ENCODE measurements at places on chromosomes 3 and 15.
A peak's percentile ranks its signal among the peaks of the same experiment; 100 is the strongest.

GRCh38 chr3:98099848-98100247 lies 12.9 kb downstream of the OR5AC2 start:
- no peak for DNase-seq

DNA sequence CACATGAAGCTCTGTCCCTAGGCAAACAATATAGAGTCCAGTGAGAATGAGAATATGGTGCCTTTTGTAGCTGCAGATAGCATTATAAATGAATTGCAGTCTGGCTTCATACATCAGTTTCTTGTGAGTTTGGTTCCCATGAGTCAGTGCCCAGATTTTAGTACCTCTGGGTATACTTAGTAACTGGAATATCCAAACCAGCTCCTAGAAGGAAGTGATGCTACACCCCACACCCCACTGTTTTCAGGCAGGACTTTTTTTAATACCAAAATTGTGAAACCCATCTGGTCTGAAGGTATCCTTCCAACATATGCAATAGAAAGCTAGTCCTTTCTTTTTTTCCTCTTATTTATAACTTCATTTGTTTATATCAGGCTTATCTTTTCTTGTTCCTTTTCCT lies 42.1 kb upstream of the FOXP1 start:
- peak; percentile 89 for DNase-seq

GRCh38 chr3:183449391-183449790 lies 21.0 kb upstream of the MCF2L2 start:
- peak; percentile 66 for DNase-seq

DNA sequence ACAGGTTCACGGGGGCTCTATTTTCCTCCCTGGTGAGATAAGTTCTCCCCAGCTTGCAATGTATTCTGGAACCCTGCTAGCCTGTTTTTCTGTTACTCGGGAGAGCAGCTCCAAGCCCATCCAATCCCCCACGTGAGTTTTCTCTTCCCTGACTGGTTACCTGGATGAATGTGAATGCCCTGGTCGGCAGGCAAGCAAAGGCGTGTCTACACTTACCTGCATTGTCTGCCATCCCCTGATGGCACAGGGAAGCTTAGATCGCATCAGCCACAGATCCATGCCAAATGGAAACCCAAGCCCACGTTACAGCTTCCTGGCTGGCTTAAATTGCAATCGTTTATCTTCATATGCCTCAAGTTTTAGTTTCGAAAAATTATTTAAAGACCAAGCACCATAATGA lies 149.9 kb downstream of the FOXP1 start:
- no peak for DNase-seq

GRCh38 chr15:40050788-40051470 lies 11.9 kb upstream of the SRP14 start:
- no peak for DNase-seq

- DNase-seq: no peak
Measured at GRCh38 chr15:63045465-63045840, 2.9 kb downstream of the TPM1 start.

GRCh38 chr3:111385971-111386495 lies 156.0 kb upstream of the CD96 start:
- DNase-seq: no peak
